NCI-H2029 treated with DMSO at 0.1 percent for 48 hours (cell line): ENCODE measurements at places on chromosomes 2 and 18.

DNA sequence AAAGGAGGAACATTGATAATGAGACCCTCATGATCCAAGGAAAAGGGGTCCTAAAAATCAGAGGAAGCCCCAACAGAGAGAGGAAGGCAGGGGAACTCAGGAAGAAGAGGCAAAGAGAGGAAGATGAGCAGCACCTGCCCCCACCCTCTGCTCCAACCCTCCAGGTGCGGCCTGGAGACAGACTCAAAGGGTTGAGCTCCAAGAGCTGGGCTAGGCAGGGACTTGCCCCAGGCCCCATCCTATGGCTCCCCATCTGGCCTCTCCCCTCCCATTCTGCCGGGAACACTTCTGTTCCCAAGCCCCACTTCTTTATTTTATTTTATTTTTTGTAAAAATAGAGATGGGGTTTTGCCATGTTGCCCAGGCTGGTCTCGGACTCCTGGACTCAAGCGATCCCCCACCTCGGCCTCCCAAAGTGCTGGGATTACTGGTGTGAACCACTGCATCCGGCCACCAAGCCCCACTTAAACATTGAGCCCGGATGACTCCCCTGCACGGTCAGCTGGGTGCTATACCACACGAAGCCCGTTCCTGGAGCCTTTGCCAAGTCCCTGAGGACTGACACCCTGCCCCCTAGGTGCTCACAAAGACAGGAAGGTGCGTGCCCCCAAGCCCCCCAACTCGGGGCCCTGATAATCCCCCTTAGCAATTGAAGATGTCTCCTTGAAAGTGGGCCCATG is 3.8 kb upstream of the GPR55 start:
- DNase-seq, result no peak

GRCh38 chr2:242038166-242038927 is 168.8 kb downstream of the RTP5 start:
- DNase-seq, result no peak

GRCh38 chr2:161415034-161415986 is 787 bp upstream of the TBR1 start:
- no peak for DNase-seq

DNA sequence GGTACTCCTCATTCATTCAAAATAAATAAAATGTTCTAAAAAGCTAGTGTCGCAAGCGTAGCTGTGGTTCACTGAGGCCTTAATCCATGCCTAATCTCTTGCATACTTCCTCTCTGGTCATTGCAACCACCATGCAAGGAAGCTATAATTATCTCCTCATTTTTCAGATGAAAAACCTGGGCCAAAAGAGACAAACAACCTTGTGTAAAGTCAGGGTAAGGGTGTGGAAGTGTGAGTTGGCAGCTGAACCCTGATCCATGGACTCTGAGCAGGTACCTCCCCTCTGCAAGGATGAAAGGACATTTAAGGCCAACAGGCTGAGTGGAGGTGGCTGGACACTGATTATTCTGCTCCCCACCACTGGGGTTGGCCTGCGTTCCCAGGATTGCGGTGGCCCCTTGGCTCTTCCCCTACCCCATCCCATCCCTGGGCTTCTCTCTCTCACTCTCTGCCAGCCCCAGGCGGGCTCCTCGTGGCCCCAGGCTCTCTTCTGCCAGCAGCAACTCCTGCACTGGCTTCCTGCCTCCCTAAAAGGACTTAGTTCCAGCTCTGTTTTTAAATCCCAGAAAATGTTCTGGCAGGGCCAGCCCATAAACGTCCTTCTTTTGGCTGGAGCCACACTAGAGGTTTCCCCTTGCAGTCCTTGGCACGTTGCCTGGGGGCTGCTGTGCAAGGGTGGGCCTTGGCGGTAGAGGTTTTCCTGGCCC is 72.0 kb upstream of the AFF3 start:
- DNase-seq, result no peak
